Small intestine (tissue), 16 donors: ENCODE measurements at places on chromosomes 2 and 18.

DNA sequence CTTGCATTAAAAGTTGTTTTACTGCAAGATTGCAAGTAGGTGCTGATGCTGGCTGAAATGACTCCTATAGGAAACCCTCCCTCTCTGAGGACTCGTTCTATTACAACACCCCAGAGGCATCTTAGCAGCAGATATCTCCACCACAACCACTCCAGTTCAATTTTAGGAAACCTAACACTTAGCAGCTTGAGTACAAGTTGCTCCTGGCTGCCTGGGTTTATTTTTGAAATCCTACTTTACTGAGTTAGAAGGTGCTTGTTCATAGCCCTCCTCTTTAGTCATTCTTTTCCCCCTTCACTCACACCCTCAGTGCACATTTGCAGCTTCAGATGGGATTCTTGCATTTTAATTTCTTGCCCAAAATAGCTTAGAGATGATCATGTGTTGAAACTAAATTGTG lies 111.5 kb downstream of the MTCL1 start:
- no peak for DNase-seq

GRCh38 chr2:127049927-127050802 lies 56.8 kb downstream of the BIN1 start:
- peak; percentile 77 for DNase-seq

DNA sequence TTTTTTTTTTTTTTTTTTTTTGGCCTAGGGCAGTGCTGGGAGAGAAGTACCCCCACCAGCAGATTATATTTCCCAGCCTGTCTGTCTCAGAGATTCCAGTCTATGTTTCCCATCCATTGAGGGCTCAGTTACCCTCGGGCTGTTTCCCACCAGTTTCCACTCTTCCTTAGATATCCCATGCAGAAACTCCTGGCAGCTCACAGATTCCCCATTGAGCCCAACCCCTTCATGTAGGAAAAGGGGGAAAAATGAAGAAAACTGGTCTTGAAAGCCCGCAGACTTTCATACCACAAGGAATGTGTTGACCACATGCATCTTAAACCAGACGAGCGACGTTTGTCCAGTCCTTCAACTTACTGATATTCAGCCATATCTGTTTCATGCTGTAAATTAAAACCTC lies 15.2 kb downstream of the ASXL3 start:
- no peak for DNase-seq

GRCh38 chr2:31037058-31037457 lies 101.2 kb downstream of the GALNT14 start:
- DNase-seq = no peak

GRCh38 chr2:60045456-60045855 lies 508.0 kb downstream of the BCL11A start:
- DNase-seq = no peak

DNA sequence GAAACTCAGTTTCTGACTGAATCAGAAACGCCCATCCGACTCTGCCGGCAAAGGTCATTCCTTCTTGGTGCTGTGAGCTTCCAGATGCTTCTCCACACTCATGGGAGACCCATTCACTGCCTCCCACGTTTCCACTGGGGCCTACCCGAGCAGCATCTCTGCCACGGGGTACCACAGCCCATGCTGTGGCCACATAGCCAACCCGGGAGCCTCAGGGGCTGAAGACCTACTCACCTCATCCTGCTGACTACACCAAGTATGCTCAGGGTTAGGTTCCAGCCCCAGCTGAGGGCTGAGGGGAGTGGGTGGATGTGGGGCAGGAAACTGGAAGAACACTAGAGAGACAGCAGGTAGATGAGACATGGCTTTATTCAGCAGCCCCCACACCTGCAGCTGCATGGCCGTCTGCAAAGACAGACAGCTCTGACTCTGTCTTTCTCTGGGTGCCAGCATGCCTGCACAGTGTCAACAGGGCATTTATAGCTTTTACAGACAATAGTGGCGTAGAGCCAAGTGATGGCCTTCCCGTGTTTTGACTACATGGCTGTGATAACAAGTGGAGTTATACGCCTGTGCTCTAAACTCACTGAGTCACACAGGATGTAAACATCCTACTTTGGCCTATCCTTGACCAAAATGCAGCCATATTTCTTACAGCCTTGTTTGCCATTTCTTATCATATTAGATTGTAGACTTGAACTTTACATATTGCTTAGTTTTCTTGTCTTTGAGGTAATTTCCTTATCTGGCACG lies 16.5 kb upstream of the KLHL23 start:
- DNase-seq = peak; percentile 61

DNA sequence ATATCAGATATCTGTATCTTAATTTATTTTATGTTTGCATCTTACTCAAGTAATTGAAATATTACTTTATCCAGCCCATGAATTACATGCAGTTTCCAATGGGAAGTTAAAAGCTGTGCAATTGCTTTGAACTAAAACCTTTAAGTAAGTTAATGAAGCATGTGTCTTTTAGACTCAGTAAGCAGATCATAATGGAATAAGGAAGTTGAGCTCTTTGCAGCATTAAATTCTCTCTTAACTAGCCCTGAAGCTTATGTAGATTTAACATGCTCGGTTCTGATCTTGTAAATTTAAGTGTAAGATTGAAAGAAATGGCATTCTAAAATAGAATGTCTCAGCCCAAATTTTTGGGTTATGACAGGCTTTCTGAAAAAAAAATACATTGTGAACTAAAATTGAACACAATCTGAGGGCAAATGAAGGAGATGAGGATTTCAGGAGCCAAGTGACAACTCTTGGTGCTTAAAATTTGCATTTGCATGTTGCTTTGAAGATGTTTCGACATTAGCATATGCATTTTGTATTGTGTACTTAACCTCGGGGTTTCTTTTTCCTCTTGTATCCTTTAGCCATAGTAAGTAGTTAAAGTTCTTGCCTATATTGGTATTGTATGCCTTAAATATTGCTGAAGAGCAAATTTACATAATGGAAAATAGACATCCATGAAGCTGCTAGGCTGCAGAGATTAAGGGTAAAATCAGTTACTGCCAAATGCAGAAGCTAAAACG lies 297.8 kb upstream of the KCNJ3 start:
- DNase-seq = no peak

DNA sequence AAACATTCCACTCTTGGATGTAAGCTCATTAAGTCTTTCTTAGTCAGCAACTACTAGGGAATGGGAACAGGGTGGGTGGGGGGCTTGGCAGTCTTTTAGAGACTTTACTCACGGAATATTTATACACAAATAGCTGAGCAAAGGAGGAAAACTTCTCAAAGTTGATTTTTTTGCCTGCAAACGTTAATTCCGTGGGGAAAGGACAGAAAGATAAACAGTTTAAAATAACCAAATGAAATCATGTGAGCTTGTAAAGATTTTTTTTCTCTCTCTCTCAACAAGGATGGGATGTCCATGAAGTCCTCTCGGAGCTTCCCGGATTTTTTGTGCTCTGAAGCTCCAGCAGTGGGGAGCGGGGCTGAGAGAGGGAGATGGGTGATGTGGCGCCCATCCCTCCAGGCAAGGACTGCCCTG lies 32.2 kb upstream of the MAT2A start:
- no peak for DNase-seq

GRCh38 chr2:48169141-48169592 lies 262.9 kb upstream of the FBXO11 start:
- DNase-seq = no peak

DNA sequence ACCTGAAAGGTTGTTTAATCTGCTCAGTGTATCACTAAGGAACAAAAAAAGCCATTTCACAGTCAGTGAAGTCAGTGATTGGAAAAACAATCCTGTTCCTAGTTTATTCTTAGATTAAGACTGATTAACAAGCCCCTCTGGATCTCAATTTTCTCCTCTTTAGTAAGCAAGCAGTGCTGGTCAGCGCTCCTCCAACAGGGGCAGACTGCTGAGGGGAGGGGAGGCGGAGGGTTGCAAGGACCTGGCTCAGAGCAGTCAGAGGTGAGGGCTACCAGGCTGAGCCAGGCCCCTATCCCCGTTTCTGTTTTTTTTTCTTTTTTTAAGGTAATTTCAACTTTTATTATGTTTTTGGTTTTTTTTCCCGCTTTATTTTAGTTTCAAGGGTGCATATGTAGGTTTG lies 24.7 kb upstream of the KCNS3 start:
- no peak for DNase-seq

DNA sequence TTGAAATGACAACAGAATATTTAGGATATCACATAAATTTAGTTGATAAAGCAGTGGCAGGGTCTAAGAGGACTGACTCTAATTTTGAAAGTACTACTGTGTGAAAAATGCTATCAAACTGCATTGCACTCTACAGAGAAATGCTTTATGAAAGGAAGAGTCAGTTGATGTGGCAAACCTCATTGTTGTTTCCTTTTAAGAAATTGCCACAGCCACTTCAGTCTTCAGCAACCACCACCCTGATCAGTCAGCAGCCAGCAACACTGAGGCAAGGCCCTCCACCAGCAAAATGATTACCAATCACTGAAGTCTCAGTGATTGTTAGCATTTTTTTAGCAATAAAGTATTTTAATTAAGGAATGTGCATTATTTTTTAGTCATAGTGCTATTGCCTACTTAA lies 488.7 kb upstream of the SLC39A10 start:
- no peak for DNase-seq

GRCh38 chr18:62340996-62341395 lies 15.9 kb downstream of the TNFRSF11A start:
- DNase-seq = no peak

DNA sequence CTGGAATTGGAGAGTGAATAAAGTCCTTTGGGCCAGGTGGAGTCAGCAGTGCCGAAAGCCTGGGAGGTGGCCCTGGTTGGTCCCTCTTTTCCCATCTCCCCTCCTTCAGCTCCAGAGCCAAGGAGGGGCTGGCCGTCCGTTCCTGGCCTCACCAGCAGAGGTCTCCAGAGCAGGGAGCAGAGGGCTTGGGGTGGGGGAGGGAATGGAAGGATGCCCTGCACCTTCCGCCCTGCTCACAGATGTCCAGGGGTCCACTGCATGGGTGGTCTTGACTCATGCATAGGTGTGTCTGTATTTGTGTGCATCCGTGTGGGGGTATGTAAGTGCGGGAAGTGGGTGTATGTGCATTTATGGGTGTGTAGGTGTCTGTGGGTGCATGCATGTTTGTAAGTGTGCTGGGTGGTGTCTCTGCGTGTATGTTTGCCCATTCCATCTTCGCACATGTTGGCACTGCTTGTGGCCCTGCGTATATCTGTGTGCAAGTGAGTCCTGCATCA lies 201.8 kb downstream of the ZFP36L2 start:
- peak; percentile 82 for DNase-seq

GRCh38 chr18:26621161-26622026 lies 73.0 kb upstream of the KCTD1 start:
- DNase-seq = peak; percentile 29

- no peak for DNase-seq
Measured at GRCh38 chr2:187617905-187618304, 63.7 kb upstream of the TFPI start.

GRCh38 chr2:113202305-113203216 lies 28.8 kb downstream of the PSD4 start:
- no peak for DNase-seq

DNA sequence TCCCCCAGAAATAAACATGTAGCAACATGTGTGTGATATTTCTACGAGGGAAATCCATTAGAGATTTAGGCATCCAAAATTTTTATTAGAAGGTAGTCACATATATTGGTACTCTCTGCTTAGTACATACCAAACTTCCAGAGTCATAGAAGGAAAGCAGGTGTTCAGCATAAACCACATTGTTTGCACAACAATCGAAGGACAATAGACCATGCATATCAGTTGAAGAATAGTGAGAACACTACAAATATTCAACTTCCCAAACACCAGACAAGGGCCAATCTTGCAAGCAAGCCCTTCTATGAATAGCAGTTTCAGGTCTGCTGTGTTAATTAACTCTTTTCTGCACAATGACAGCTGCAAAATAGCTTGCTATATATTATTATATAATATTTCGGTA lies 702.2 kb downstream of the ERBB4 start:
- no peak for DNase-seq

DNA sequence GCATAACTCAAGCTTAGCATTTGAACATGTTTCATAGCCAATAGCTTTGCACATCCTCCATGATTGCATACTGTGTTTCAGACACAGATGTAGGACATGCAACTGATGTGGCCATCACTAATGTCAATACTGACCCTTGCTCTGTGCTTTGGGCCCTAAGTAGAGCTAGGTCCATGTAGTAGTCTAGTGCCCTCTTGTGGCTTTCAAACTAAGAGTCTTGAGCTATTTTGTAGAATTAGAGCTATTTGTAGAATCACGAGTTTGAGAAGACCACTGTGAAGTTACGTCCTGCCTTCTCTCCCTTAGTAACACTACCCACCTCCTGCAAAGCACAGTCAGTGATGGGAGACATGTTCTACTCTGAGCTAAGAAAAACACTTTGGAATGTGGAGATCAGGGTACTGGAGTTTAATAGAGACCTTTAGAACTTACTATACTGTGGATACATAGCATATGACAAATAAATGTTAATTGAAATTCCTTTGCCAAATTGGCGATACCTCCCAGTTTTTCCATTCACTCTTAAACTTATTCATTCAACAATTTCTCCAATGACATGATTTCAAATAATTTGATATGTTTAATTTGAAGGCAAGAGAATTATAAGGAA lies 306.5 kb upstream of the TNP1 start:
- peak; percentile 1 for DNase-seq

DNA sequence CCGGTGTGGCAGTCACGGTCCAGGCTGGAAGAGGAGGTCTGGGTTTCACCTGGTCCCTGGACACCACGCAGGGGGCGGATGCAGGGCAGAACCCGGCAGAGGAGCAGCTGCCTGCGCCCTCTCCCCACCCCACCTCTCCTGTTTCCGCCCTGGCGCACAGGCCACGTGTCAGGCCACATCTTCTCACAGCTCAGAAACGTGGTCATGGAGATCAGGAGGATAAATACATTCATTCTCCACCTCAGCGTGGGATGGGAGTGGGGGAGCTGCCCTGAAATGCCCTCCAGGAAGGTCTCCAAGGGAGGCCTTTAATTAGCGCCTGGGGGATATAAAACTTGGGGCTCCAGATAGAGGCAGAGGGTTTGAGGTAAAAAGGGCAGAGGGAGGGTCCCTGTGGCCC lies 142.0 kb downstream of the KCTD1 start:
- no peak for DNase-seq

GRCh38 chr18:2240311-2240705 lies 331.0 kb downstream of the METTL4 start:
- DNase-seq = no peak
